H1 (cell line): ENCODE measurements at places on chromosomes 7 and 10. TPM values are rescaled to one million over a fixed set of nuclear protein-coding genes. Genes with fewer than 3 reads are reported as not detected.
A peak's percentile ranks its signal among the peaks of the same experiment; 100 is the strongest.

- H3K4me1 ChIP-seq = no peaks in the 10 kb centered on the region
- no peaks in the 10 kb centered on the region for H3K27me3 ChIP-seq
Observed at GRCh38 chr10:117664288-117664687, 121.7 kb downstream of the EMX2 start.

DNA sequence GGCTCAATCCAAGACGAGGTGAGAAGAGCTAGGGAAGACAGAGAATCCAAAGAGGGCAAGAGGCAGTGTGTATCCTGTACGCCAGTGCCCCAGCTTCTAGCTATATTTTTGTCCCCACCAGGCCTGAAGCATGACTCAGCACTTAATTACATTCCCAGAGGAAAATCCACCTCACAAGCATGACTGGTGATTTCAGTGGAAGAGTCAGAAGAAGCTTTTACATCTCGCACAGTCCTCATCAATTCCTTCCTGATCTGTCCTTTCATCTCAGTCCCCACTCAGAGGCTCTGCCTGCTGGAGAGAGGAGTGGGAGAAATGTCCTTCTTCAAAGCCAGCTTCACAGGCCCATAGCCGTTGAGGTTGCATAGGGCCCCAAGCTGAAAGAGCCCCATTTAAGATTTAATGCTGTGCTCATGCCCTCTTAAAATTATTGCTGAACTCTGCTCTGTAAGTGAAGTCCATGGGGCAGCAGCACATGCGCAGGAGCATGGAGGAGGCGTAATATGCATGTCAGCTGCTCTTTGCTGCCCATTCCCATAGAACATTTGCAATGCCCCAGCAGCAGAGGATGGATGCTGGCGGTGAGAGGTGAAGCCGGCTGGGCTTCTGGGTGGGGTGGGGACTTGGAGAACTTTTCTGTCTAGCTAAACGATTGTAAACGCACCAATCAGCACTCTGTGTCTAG lies 39.0 kb upstream of the AOAH start:
- H3K27me3 ChIP-seq = no peaks in the 10 kb centered on the region
- no peaks in the 10 kb centered on the region for H3K36me3 ChIP-seq
- H3K4me1 ChIP-seq = peaks cover 14% of the 10 kb centered on the region
- DNase-seq = no peak
- H3K27ac ChIP-seq = peak overlapping the region; percentile 48; the same call in 1 of the 2 replicates
- H3K4me3 ChIP-seq = no peak overlapping the region

DNA sequence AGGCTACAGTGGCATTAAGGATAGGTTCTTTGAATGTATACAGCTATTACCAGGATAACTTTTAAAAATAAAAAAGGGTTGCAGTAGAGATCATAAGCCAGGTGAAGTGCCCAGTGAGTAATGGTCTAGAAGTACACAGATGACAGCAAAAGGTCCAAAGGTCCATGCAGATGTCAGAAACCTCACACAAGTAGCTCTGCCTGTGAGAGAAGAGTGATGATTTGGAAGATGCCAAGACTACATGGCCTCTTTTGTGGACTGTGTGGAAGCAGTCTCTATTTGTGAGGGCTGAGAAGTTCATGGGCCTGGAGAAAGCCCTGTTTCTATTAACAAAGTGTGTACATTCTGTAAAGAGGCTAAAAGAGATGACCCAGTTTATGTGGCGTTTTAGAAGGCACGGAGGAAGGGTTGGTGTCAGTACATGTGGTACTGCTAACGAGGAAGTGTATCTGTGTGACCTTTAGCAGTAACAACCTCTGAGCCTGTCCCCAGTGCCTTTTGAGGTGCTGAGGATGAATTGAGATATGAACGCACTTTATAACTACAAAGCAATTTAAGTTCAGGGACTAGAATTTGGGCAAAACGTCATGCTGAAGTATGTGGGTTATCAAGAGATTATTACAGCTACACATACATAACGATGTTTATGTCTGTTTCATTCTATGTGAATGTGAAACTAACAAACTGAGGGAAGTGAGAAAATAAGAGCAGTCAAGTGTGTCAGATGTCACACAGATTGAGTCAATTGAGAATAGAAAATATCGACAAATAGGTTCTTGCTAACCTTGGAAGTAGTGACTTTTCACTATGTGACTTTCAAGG lies 7.6 kb downstream of the CYCS start:
- peaks cover 36% of the 10 kb centered on the region for H3K36me3 ChIP-seq
- no peak for DNase-seq
- H3K4me1 ChIP-seq = no peaks in the 10 kb centered on the region
- no peak overlapping the region for H3K4me3 ChIP-seq
- no peaks in the 10 kb centered on the region for H3K27me3 ChIP-seq

- no peaks in the 10 kb centered on the region for H3K4me1 ChIP-seq
- no peak overlapping the region for H3K27ac ChIP-seq
- no peaks in the 10 kb centered on the region for H3K36me3 ChIP-seq
Observed at GRCh38 chr10:61901829-61902444, 438 bp downstream of the ARID5B start.

- H3K4me1 ChIP-seq = peaks cover 7% of the 10 kb centered on the region
- no peaks in the 10 kb centered on the region for H3K36me3 ChIP-seq
- no peak for DNase-seq
Observed at GRCh38 chr7:74143383-74143782, 30.8 kb upstream of the EIF4H start.

DNA sequence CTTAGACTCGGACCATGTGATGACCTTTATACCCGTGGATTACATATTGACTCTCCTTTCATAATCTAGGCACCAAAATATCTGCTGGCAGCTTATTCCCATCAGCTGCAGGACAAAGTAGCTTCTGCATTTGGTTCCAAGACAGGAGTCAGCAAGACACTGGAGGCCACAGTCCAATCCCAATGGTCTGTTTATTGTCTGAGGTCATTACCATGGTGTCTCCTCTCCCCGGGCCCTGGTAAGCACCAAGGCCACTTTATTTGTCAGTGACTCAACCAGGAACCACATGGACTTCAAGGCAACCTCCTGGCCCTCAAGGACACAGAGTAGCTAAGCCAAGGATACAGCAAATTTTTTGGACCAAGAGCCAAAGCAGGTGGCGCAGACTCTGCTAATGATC lies 36.1 kb downstream of the KCNMA1 start:
- no peak for DNase-seq
- H3K4me1 ChIP-seq = peaks cover 8% of the 10 kb centered on the region
- no peak overlapping the region for H3K27ac ChIP-seq
- H3K4me3 ChIP-seq = no peak overlapping the region
- no peaks in the 10 kb centered on the region for H3K36me3 ChIP-seq

- H3K36me3 ChIP-seq = no peaks in the 10 kb centered on the region
- DNase-seq = no peak
- no peaks in the 10 kb centered on the region for H3K4me1 ChIP-seq
- no peak overlapping the region for H3K4me3 ChIP-seq
Observed at GRCh38 chr7:97513326-97513725, 218.6 kb upstream of the TAC1 start.

GRCh38 chr7:143504937-143505297 lies 27.2 kb downstream of the TAS2R41 start:
- no peak for DNase-seq
- H3K4me1 ChIP-seq = no peaks in the 10 kb centered on the region
- H3K27me3 ChIP-seq = no peaks in the 10 kb centered on the region
- no peak overlapping the region for H3K27ac ChIP-seq

DNA sequence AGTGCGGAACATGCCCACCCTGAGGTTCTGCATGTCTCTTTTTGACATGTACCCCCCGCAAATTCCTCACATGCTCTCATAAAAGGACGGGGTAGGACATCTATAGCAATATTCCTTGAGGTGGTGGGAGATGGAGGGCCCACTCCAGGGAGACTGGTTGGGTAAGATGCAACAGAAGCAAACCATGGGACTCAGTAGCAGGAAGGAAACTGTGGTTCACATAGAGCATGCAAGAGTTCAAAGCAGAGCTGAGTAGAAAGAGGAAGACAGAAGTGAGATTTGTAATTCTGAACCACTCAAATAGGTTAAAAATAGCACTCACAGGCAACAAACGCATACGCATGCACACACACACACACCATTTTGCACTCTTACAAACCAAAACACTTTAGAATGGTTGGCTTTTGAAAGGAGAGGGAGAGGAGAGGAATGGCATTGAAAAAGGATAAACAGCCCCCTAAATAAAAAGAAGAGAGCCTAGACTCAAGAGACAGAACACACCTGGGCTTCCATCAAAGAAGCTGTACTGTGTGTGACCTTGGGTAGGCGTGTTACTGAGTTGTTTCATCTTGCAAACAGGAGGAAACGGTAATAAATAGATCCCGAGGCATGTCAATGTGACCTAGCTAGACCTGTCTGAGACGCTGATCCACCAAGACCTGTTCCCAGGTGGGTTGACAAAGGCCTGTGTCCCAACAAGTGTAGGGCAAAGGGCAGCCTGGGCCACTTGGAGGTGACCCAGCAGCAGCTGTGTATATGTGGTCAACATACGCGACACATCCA lies 77.6 kb upstream of the LRRC4 start:
- DNase-seq = no peak
- no peaks in the 10 kb centered on the region for H3K4me1 ChIP-seq
- peaks cover 9% of the 10 kb centered on the region for H3K27me3 ChIP-seq
- H3K27ac ChIP-seq = no peak overlapping the region
- H3K36me3 ChIP-seq = no peaks in the 10 kb centered on the region

Gene PRRT4
- 1.0 and 2.4 TPM in 2 replicates for polyA plus RNA-seq

Gene NUTM2E
- polyA plus RNA-seq = 0.02 TPM in 1 of 2 replicates, not detected in the other

Gene CYP17A1
- not detected in 2 replicates for polyA plus RNA-seq

Gene ADAM8
- polyA plus RNA-seq = 4.6 and 6.0 TPM in 2 replicates

Gene MYH16
- polyA plus RNA-seq = not detected in 2 replicates

Gene CPVL
- 28.6 and 55.0 TPM in 2 replicates for polyA plus RNA-seq

Gene AMPH
- 3.6 and 7.3 TPM in 2 replicates for polyA plus RNA-seq
